ENCODE measurements at places on chromosomes 3 and 15. TPM values are rescaled to one million over a fixed set of nuclear protein-coding genes. Genes with fewer than 3 reads are reported as not detected.

Gene SPTBN5
- 0.63 TPM for total RNA-seq

Gene PP2D1
- total RNA-seq: not detected

Gene SPESP1
- 2.5 TPM for total RNA-seq

Gene SCAANT1
- total RNA-seq: not detected

Gene CHRFAM7A
- total RNA-seq: 7.8 TPM

Gene GP5
- total RNA-seq: not detected

Gene MON1A
- 16.6 TPM for total RNA-seq

Gene PARP9
- total RNA-seq: 4.1 TPM

Gene ANXA2
- total RNA-seq: 31.0 TPM

Gene TADA3
- total RNA-seq: 35.7 TPM

Gene PARP14
- 8.8 TPM for total RNA-seq

Gene ARF4
- 82.6 TPM for total RNA-seq

Gene TRPM1
- total RNA-seq: not detected

Gene ADAMTS7
- total RNA-seq: 26.3 TPM

Gene KNG1
- not detected for total RNA-seq
